CD4-positive, alpha-beta T cell (primary cell): ENCODE measurements at places on chromosomes 6 and 20. TPM values are rescaled to one million over a fixed set of nuclear protein-coding genes. Genes with fewer than 3 reads are reported as not detected.

FERMT1 gene
- not detected for total RNA-seq

ANKRD6 gene
- total RNA-seq = 3.8 TPM

DNA sequence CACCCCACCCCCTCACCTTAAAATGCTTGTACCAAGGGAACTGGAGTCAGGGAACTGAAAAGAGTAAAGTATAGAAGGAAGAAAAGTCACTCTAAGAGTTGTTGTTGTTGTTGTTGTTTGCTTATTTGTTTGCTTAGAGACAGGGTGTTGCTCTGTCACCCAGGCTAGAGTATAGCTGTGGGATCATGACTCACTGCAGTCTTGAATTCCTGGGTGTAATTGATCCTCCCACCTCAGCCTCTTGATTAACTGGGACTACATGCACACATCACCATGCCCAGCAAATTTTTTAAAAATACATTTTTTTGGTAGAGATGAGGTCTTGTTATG lies 681.6 kb upstream of the GJE1 start:
- no peak for DNase-seq

DNA sequence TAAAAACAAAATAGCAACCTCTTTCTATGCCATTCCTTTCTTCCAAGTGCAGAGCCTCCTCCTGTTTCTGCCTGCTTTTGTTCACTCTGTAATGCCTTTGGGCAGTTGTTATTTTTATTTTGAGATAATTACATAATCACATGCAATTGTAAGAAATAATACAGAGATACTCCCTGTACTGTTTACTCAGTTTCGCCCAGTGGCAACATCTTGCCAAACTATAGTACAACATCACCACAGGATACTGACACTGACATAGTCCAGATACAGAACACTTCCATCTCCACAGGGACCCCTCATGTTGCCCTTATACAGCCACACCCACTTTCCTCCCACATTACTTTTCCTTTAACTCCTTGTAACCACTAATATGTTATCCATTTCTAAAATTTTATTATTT lies 59.7 kb downstream of the BANF2 start:
- DNase-seq = no peak

DNA sequence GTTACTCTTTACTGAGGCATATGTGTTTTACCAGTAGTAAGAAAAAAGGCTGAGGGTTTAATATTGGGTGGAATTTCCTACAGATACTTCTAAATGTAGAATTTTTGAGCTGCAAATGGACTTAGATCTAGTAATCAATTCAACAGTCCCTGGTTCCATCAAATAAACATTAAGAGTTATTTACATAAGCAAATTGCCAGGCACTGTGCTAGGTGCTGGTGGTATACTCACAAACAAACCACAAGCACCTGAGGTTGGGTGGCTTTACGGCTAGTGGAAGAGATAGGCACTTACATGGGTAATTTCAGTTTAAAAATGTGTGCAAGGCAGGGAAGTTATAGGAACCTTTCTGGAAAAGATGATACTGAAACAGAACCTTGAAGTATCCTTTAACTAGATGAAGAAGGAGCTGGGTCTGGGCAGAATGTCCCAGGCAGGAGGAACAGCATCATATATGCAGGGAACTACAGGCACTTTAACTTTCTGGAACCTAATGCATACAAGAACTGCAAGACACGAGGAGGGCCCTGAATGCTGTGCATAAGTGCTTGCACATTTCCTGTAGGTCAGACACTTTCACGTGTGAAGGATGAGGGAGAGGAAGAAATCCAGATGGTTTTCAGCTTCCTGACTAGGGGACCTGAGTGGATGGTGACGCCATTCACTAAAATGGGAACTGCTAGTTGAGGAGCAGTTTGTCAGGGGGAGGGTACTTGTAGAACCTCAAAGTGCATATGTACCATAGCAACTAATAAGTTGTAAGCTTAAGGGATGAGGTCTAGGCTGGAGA lies 4.5 kb downstream of the CCN6 start:
- DNase-seq = no peak

- peak; percentile 58 for DNase-seq
Observed at GRCh38 chr20:62122654-62123449, 577 bp downstream of the LSM14B start.

GRCh38 chr6:10554826-10555225 lies 33.7 kb downstream of the GCNT2 start:
- DNase-seq = no peak
